Globus pallidus (tissue), 1 donor: ENCODE measurements at places on chromosomes 5 and 9.

DNA sequence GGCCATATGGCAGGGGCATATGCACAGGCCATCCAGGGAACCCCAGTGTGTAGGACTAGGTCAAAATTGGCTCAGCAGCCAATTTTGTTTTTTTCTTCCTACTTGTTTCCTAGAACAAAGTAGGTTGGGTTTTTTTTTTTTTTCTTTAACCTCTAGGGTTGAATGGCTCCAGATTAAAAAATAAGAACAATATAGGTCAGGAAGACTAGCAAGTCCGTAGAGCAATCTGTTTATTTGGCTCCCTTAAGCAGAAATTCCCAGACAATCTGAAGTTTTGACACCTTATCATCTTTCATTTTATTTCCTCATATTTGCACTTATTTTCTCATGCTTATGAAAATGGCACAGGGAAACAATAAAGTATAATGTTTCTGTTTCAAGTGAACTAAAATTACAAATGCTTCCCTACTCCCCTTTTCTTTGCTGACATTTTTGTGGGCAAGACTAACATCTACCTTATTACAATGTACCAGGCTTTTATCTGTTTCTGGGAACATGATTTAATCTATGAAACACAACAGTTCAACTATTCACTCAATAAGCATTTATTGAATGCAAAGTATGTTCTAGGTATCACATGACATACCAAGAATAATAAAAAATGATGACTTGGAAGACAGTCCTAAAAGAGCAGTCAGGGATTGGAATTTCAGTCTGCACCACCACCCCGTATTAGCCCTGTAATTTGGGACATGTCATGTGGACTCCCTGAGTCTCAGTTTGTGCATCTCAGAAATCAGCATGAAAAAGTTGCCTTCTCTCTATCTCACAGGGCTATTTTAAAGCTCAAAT lies 30.5 kb downstream of the TLR4 start:
- DNase-seq = no peak

GRCh38 chr9:87422999-87423398 lies 74.7 kb upstream of the DAPK1 start:
- DNase-seq = no peak

DNA sequence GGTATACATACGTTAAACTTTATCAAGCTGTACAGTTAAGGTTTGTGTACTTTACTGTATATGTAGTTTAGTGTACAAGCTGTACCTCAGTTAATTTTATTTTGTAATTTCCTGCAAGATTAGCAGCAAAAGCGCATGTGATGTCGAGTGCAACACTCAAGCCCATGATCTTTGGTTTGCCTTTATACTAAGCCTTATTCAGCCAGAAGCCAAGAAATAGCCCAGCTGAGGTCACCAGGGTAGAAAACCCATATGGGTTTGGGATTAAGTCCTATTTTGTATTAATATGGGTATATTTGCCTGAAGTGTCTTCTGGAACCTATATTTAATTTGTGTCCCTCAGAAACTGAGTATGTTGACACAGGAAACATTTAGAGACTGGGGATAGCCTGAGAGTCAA lies 59.3 kb downstream of the ZFAND5 start:
- no peak for DNase-seq

DNA sequence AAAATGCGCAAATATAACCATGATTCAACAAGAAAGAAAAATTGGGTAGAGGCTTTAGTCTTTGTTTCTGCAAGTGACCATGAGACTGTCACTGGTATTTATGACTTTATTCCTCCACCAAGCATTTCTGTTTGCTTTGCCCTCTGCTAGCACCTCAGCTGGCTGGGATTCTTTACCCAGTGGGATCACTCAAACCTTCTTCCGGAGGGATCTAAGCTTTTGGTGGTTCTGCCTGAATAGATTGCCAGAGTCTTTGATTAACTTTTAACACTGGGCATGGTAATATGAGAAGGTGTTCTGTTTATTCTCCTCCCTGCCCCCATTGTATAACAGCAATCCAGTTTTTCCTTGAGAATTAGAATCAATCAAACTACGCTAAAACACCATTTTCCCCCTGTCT lies 59.1 kb upstream of the FBN2 start:
- DNase-seq = no peak

DNA sequence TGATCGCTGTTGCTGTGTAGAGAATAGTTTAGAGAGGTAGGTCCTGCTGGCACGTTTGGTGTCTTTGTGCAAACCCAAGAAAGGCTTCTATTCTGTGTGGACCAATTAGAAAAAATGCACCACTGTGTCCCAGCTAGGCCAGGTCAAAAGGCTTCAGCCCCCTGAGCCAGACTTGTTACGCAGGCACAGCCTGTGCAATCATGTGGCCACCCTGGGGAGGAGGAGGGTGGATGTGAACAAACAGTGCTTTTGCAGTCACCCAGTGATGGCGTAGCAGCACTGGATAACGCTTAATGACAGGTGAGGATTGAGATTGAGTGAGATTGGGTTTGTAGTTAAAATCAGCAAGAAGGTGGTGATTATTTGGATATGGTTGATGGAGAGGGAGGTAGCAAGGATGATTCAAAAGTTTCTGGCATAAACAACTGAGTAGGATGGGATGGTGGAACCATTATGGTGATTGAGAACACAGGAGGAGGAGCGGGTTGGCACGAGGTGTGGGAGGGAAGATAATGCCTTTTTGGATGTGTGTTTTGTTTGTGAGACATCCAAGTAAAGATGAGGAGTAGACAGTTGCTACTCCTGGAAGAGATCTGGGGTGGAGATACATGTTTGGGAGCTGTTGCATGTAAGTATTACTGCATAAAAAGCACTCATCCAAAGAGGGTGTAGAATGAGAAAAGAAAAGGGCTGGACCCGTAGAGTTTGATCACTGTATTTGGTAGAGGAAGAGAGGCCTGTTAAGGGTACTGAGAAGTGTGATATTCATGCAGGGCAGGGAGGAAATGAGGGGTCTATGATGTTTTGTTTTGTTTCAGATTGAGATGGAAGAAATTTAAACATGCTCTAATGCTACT lies 6.7 kb downstream of the GCNT1 start:
- no peak for DNase-seq

DNA sequence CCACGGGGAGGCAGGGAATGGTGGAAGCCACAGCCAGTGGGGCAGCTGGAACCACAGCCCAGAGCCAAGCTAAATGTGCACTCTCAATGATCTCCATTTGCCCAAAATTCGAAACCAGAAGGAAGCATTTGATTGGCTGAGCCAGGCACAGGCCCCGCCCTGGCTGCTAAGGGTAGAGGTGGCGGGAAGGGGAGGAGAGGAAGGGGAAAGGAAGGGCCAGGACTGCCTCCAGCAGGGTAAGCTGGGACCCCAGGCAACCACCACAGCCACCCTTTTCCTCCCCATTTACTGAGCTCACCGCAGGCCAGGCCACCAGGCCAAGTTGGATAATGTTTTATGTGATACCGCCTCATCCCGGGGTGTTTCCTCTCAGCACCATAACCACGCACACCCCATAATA lies 100.3 kb upstream of the RAPGEF1 start:
- DNase-seq = no peak

DNA sequence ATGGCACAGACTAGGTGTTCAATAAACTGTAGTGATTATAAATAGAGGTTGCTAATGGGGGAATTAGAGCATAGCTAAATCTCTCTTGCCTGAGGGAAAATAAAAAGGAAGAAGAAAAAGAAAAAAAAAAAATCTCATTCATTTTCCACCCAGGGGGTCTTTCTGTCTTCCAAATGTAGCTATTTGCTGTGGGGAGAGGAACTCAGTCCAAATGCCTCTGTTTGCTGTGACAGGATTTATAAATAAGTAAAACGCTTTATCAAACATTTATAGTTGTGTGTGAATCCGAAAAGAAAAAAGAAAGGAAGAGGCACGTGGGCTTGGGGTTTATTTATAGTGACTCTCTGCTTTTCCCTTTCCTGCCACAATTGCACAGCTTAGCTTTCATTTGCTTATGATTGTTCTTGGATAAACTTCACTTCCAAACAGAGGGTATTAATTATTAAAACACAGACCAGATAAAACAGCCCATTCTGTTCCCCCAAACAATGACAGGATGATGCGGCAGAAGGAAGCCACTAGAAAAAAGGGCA lies 245.7 kb downstream of the ASTN2 start:
- DNase-seq = no peak

GRCh38 chr9:135526089-135526729 lies 5.0 kb downstream of the LCN1 start:
- no peak for DNase-seq

GRCh38 chr5:172686539-172687390 lies 45.7 kb downstream of the NEURL1B start:
- no peak for DNase-seq

- DNase-seq = no peak
Observed at GRCh38 chr9:134258332-134258731, 67.9 kb upstream of the RXRA start.
